ENCODE measurements at places on chromosomes 2 and 18.

GRCh38 chr2:53939656-53940055 is 31.1 kb downstream of the PSME4 start:
- no peak for DNase-seq

GRCh38 chr2:8000870-8001269 is 681.0 kb upstream of the ID2 start:
- DNase-seq = no peak

GRCh38 chr2:121705390-121705789 is 31.3 kb downstream of the NIFK start:
- no peak for DNase-seq

- DNase-seq = no peak
These were observed 9.8 kb upstream of the DNAJC27 start for GRCh38 chr2:24981411-24982136.

DNA sequence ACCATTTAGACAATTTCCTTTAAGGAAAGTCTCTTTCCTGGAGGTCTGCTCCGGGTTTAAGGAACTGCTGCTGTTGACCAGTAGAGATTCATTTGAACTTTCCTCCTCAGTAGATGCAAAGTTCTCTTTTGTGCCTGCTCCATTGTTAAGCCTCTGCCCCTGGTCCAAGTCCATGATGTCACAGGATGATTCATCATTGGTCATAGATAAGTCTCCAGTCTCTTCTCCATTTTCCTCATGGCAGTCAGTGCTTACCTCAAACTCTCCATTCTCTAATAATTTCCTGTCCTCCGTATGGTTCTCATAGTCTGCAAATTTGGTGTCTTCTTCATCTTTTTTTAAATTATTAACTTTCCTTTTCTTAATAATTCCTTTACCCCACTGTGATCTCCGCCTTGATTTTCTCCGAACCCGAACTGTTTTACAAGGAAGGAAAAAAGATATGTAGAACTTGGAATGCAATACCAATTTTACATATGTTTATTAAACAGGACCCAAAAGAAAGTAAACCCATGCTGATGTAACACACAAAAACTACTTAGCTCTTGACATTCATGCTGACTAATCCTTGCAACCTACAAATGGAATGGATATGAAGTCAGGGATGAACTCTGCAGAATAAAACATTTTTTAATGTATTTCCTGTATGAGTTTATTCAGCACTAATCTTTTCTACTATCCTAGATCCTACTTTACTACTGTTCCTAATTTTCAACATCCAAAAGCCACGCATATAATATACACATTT is 169.1 kb downstream of the ATAD2B start:
- DNase-seq = no peak

- no peak for DNase-seq
These were observed 365.8 kb upstream of the RND3 start for GRCh38 chr2:150853263-150853662.

DNA sequence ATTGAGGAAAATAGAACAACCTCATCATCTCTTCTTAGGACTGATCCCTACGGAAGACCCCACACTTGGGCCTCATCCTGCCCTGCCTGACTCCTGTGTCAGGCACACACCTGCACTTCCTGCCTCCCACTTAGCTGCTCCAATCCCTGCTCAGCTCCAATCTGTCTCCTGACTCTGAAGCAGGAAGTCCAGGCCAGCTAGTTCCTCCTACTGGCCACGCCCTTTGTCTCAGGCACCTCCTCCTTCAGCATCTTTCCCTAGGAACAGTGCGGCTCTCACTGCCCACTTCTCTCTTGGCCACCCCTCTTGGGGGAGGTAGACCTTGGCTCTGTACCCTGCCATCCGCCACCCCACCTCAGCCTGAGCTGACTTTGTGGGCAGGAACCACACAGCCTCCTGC is 135.8 kb downstream of the CELF4 start:
- DNase-seq = no peak

- no peak for DNase-seq
These were observed 133.4 kb downstream of the CABLES1 start for GRCh38 chr18:23268641-23269040.

GRCh38 chr2:198173242-198173641 is 368.8 kb downstream of the PLCL1 start:
- no peak for DNase-seq

DNA sequence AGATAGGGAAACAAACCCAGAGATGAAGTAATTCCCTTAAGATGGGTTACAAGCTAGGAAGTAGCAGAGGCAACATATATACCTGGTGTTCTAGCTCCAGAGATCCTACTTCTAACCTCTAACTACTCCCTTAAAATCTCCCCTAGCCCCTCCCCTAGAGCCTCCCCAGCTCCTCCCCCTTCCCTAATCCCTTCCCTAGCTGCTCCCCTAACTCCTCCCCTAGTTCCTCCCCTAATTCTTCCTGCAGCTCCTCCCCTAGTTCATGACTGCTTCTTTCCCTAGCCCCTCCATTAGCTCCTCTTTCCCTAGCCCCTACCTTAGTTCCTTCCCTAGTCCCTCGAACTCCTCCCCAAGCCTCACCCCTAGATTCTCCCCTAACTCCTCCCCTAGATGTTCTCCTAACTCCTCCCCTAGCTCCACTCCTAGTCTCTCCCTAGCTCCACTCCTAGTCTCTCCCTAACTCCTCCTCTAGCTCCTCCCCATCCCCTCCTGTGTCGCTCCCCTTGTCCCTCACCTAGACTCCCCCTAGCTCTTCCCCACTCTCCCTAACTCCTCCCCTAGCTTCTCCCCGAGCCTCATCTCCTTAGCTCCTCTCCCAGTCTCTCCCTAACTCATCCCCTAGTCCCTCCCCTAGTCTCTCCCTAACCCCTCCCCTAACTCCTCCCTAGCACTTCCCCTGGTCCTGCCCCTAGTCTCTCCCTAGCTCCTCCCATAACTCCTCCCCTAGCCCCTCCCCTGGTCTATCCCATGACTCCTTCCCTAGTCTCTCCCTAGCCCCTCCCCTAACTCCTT is 108.9 kb downstream of the CD226 start:
- DNase-seq = no peak

GRCh38 chr2:136284226-136285119 is 166.5 kb upstream of the CXCR4 start:
- DNase-seq = no peak

DNA sequence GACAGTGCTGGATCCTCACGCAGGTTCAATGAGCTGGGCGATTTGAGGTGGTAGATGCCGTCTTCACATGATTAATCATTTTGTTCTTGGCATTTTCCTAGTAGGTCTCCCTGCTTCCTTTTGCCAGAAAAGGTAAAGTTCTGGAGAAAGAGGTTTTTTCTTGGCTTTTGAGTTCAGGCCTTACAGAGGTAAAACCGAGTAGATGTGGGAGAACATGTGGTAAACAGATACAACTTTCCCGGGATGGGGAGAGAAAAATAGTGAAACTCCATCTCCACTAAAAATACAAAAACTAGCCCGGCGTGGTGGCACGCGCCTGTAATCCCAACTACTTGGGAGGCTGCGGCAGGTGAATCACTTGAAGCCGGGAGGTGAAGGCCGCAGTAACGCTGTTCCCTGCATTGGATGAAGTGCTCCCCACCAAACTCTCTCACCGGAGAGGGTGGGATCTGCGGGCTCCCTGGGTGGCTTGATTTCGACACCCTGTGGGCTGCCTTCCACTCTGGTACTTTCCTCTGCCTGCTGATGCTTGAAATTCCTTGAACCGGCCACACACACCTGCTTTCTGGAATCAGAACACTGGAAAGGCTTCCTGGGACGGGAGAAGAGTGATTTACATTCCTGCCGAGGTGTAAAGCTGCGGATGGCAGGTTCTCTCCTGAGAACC is 88.8 kb downstream of the ACTR3 start:
- DNase-seq = no peak

DNA sequence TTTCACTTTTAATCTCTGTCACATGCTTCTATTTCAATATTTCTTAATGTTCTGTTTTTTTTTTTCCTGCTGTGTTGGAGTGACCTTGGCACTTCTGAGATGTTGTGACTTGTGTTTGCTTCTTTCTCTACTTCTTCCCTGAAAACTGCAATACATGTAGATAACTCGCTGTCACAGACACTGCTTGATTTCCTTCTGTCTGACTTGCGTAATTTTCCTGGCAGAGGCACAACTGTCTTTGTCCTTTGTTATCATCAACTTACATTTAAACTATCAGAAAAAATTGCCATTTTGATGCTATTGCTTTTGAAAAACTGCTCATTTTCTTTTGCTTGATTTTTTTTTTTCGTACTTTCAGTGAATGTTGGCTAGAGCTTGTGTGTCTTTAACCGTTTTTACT is 69.0 kb downstream of the BABAM2 start:
- no peak for DNase-seq

DNA sequence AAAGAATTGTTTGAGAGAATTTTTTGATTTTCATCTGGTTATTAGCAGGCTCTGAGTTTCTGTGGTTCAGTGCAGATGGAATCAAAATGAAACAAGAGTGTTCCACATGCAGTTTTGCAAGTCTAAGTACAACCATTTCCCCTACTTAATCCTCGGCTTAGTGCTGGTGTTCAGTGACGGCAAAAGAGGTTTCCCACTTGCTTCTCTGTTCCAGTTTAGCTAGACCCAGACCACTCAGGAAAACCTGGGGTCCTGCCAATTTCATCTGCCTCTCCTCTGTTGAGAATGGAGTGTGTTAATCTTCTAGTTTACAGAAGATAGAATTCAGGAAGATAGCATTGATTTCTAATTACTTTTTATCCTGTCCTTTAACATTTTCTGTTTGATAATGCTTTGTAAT is 996.2 kb upstream of the FANCL start:
- no peak for DNase-seq

DNA sequence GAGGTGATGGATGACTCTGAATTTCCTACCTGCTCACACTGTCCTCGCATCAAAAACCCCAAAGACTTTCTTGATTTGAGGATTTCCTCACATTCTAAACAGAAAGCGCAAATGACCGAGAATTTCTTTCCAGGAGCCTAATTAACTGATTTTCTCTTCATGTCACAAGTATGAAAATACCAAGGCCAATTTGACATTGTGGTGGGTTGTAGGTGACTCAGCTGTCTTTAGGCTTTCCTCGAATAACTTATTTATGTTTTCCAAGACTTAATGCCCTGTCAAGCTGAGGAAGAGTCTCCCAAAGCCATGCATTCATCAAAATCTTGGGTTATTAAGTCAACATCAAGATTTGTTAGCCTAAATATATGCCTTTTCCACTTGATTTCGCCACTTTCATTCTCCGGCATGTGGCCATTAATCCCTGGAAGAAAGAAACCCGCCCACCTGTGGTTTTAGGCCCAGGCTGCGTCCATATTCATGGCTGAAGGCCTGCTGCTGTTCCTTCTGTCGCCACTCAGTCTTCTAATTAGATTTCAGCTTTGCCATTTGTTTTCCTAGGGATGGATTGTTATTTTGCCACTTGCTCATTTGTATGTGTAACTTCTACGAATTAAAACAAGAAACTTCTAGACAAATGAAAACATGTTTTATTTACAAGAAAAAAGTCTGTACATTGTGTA is 84.9 kb downstream of the ST6GAL2 start:
- no peak for DNase-seq

- no peak for DNase-seq
These were observed 981 bp upstream of the SF3B1 start for GRCh38 chr2:197435598-197436420.

DNA sequence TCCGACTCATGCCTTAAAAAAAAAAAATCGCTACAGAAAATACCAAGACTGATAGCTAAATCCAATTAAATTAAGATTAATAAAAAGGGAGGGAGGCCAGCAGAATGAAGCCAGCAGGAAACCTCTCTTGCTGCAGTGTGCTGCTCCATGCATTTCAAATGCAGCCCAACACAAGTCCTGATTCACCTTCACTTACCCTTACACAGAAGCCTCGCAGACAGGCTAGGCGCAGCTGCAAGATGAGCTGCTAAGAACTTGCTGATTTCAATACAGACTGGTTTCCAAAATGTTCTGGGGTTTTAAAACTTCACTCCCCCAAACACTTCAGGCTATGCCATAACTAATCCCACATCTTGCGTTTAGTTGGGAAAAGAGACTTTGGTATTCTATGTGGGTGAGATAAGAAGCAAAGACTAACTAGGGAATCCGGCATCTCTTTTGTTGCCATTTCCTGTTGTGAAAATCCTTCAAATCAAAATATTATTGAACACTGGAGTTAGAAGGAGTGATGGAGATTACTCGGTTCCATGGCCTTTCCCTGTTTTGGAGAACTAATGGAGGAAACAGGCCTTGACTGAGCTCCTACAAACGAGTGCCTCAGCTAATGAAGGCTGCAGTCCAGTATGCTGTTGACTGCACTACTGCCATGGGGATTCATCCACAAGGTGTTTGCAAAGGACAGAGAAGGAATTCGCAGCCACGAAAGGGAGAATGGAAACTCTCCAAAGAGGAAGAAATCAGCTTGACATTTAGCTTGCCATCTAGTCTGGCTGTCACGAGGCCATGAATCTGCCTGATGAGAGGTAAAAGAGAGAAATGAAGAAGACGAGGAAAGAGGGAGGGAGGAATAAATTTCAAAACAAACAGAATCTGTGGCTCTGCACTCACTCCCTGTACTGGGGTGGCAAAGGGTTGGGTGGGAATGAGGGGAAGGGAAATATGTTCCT is 67.3 kb downstream of the CLHC1 start:
- no peak for DNase-seq

DNA sequence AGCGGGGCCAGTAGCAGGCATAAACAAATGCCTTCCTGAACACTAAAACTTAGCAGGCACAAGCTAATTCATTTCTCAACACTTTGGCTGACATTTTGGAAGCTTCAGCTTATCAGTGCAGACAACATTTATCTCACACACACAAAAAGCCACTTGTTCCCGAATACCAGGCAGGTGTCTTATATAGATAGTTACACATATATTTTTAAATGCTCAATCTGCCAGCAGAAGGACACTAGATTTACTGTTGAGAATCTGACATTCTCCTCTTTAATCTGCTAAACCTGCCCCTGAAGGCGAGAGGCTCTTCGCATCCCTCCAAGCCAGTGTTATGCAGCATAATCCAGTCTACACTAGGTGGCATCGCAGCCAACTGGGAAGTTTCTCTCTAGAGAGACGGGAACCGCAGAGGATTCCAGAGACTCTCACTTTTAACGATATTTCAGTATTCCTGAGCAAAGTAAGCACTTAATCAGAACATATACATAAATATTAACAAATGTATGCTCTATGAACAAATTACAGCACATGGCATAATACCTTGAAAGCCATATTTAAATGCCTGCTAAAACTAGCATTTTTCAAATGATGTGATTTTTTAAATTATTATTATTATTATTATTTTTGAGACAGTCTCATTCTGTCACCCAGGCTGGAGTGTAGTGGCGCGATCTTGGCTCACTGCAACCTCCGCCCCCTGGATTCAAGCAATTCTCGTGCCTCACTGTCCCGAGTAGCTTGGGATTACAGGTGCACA is 90.2 kb upstream of the SCG2 start:
- DNase-seq = no peak

DNA sequence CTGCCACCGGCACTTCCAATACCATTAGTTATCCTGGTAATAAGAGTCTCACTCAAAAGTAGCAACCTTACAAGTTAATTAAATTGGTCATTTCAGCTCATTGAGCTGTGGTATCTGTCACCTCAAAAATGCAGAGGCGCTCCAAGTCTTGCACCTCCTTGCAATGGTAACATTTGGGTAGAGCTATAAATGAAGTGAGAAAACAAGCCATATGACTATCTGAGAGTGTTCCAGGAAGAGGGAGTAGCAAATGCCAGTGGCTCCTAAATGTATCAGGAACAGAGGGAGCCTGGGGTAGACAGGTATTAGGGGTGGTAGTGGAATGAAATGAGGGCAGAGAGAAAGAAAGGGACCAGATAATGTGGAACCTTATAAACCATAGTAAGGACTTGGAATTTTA is 6.0 kb upstream of the ZSCAN30 start:
- no peak for DNase-seq

All from memory B cell (primary cell).